ENCODE measurements at places on chromosomes 13 and 19. TPM values are rescaled to one million over a fixed set of nuclear protein-coding genes. Genes with fewer than 3 reads are reported as not detected.

DNA sequence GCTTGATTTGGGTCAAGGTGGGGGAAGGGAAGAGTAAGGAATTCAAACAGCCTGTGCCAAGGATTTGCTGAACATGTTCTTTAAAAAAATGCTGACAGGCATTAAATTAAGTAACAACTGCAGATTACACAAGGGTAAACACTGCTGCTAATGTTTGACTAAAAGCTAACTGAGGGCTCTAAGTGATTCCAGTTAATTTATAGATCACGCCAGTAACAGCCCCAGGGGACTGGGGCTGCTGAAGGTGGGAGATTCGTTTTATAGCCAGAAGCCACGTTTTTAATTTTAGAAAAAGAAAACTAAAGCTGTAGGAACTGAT lies 321.7 kb downstream of the DLEU7 start:
- DNase-seq = no peak

- no peak for DNase-seq
Measured at GRCh38 chr19:5927441-5927821, 13.4 kb downstream of the CAPS start.

DNA sequence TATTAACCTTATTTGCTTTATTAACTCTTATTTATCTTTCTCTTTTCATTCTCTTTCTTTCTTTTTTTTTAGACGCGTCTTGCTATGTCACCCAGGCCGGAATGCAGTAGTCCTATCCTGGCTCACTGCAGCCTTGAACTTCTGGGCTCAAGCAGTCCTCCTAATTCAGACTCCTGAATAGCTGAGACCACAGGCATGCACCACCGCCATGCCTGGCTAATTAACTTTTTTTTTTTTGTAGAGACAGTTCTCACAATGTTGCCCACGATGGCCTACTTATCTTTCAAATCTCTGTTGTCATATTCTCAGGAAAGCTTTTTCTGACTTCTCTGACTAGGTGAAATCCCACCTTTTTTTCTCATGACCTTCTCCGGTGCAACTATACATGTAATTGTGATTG lies 7.8 kb upstream of the SPRY2 start:
- no peak for DNase-seq

DNA sequence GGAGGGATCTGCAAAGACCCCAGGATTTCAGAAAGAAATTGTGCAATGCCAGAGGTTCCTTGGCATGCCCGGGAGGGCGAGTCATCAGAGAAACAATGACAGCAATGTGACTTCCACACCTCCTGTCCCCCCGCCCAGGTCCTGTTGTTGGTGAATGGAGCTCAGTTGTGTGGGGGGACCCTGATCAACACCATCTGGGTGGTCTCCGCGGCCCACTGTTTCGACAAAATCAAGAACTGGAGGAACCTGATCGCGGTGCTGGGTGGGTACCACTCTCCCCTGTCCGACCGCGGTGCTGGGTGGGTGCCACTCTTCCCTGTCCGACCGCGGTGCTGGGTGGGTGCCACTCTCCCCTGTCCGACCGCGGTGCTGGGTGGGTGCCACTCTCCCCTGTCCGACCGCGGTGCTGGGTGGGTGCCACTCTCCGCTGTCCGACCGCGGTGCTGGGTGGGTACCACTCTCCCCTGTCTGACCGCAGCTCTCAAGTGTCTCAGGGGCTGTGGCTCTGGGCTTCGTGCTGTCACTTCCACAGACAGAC lies 5.2 kb upstream of the F10 start:
- DNase-seq = no peak

GRCh38 chr13:55214841-55215345 lies 1925.8 kb upstream of the PRR20A start:
- DNase-seq = no peak

- peak; percentile 61 for DNase-seq
Measured at GRCh38 chr19:17448131-17448967, at the start of gene TMEM221. Gene TMEM221, minus strand, starts transcription at chr19:17448668. Its CDS starts 206 bp downstream, at chr19:17448462.

DNA sequence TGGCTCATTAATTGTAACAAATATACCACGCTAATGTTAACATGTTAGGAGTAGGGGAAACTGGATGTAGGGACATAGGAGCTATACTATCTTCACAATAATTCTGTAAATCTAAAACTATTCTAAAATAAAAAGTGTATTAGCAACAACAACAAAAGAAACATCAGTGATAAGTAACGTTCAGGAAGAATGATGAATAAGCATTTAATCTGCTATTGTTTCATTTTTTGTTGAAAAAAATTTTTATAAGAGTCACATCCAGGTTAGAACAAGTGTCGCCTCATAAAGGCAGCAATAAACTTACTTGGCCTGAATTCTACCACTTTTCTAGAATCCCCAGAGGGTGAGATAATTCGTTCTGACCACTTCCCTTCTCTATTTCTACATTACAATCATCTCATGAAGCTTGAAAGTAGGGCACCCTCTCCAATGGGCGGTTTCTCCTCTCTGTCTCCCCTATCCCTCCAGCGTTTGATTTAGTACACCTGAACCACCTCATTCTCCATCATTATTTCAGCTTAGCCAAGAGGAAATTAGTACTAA lies 253.1 kb upstream of the IPO5 start:
- DNase-seq = no peak

DNA sequence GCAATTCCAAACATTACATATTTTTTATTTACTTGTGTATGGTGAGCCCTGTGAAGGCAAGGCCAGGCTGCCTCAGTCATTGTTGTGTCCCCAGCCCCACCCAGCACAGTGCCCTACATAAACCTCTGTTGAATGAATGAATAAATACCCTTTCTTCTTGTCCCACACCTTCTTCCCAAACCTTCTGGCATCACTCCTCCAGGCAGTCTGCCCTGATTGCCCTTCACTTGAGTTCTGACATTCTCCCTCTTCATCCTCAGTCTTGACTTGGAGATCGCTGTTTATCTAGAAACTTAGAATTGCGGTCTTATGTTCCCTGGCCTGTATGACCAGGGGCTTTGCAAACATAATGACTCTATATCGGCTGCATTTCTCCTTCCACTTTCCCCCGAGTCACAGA lies 5.2 kb upstream of the OPA3 start:
- DNase-seq = no peak

RAB20 gene
- 9.4 TPM for total RNA-seq

OR10H1 gene
- not detected for total RNA-seq

PGLYRP2 gene
- total RNA-seq = not detected

Data from heart right ventricle (tissue), 16 donors.